ENCODE measurements at places on chromosomes 16 and 17. TPM values are rescaled to one million over a fixed set of nuclear protein-coding genes. Genes with fewer than 3 reads are reported as not detected.

GRCh38 chr17:8176998-8177731 is 985 bp upstream of the TMEM107 start:
- no peak for DNase-seq

DNA sequence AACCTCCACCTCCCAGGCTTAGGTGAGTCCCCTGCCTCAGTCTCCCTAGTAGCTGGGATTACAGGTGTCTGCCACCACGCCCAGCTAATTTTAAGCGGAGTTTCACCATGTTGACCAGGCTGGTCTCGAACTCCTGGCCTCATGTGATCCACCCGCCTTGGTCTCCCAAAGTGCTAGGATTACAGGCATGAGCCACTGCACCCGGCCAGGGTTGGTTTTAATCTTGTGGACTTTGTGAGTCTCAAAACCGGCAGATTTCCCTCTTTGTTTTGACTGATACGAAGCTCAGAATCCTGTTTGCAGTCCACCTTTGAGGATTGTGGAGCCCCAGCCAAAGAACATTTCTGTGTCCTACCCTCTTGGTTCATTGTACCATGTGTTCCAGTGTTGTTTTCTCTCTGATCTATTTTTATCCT is 16.4 kb upstream of the CPSF4L start:
- DNase-seq: no peak

Gene DLX3
- 0.25 TPM for total RNA-seq

DNA sequence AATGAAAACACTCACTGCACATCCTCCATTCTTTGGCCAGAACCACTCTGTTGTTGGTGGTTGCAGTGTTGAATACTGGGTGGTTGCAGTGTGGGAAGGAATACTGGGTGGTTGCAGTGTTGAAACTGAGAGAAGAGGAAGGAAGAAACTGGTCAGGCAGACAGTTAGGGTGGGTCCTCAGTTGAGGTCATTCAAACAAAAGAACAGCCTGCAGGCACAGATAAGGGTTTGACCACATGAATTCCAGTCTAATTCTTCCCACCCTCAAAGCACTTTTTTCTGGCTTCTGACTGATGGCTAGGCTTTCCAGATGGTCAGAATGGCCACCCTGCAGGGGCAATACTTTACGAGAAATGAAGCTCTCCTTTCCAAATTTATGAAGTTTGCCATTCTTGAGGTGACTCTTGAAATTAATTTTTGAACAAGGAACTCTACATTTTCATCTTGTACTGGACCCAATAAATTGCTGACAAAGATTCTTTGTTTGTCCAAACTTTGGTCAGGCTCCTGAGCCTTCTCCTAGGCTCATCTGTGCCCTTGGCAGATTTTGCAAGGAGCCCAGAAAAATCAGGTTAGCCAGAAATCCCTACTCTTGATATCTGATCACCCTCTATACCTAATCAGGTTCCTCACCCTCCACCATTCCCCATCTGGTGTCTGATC is 596.6 kb upstream of the CDH5 start:
- DNase-seq: no peak

DNA sequence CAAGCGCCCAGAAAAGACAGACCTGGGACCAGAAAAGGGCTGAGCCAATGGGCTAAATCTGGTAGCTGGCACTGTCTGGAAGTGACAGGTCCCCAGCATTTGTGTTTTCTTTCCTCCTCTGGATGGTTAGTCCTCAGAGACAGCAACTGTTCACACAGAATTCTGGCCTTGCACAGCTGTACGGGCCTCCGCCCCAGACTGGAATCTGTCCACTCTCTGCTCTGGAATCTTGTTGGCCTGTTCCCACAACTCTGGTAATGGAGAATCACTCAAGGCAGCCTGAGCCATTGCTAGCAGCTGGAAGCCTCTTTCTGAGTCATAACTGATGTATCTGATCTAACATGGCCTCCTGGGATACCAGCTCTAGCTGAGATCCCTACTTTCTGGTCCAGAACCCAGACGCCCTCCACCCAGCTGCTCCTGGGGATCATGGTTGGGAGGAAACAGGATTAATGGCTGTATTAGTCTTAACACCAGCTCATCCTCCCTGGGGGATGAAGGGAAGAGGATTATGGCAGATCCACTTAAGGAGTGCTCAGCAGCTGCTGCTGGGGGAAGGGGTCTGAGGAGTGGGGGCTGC is 9.1 kb downstream of the ZNF668 start:
- DNase-seq: no peak

DNA sequence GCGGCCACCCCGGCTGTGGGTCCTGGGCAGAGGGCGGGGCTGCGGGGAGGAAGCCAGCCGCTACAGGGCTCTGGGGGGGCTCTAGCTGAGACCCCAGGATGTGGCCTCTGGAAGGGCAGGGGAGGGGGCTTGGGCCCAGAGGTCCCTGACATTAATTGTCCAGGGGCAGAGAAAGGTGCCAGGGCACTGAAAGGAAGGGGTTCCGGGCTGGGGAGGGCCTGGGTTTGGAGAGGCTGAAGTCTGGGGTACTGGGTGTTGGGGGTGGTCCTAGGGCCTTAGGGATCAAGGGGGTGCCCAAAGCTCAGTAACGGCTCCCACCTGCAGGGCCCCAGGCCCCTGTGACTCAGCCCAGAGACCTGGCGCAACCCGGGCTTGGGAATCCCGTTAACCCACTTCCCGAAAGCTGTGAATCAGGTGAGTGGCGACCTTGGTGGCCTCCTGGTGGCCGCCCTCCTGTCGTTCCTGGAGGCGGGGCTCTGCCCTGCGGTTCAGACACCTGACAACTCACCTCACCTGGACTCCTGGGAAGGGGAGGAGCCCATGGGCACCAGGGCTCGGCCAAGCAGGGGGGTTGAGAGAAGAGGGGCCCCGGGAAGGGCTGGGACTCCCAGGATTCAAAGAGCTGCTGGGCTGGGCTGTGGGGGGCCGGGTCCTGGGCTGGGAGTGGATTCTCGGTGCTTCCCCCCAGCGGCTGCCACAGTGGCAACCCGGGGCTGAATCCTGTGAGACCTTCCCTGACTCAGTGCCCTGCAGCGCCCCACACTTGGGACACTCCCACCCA is 465 bp upstream of the PRSS22 start:
- DNase-seq: no peak

Gene TEKT1
- total RNA-seq: not detected

All from activated T-cell treated with anti-CD3 and anti-CD28 coated beads, Interleukin-2, amount 50 U/mL, for 4 hours (primary cell).